Right ventricle myocardium inferior (tissue), 1 donor: ENCODE measurements at places on chromosomes 7 and 10. TPM values are rescaled to one million over a fixed set of nuclear protein-coding genes. Genes with fewer than 3 reads are reported as not detected.

The ANKRD7 gene
- total RNA-seq, result 0.70 TPM

The CFAP70 gene
- total RNA-seq, result 1.4 TPM

The SRI gene
- 93.6 TPM for total RNA-seq

The ADCYAP1R1 gene
- 5.8 TPM for total RNA-seq

The LHFPL3 gene
- total RNA-seq, result not detected

The C10orf143 gene
- total RNA-seq, result 1.4 TPM

The LIPK gene
- total RNA-seq, result not detected

The CTNNA3 gene
- total RNA-seq, result 120 TPM

The NOM1 gene
- total RNA-seq, result 6.6 TPM

The IGFBP1 gene
- not detected for total RNA-seq

The AKR1B15 gene
- not detected for total RNA-seq

The CTAGE4 gene
- total RNA-seq, result 0.30 TPM

The NPY4R gene
- total RNA-seq, result not detected

The ZNF92 gene
- 3.2 TPM for total RNA-seq

The CDNF gene
- total RNA-seq, result 1.9 TPM

The TAS2R60 gene
- total RNA-seq, result not detected

The TRIL gene
- total RNA-seq, result 2.3 TPM

The EGR2 gene
- total RNA-seq, result 1.0 TPM

The PNLIPRP3 gene
- total RNA-seq, result not detected

The MYH16 gene
- total RNA-seq, result not detected

The SPDYE2 gene
- not detected for total RNA-seq

The HTR7 gene
- not detected for total RNA-seq

The SLC39A12 gene
- not detected for total RNA-seq

The PLXDC2 gene
- 13.1 TPM for total RNA-seq

The PODXL gene
- total RNA-seq, result 59.0 TPM
